ENCODE measurements at places on chromosomes 4 and X.

DNA sequence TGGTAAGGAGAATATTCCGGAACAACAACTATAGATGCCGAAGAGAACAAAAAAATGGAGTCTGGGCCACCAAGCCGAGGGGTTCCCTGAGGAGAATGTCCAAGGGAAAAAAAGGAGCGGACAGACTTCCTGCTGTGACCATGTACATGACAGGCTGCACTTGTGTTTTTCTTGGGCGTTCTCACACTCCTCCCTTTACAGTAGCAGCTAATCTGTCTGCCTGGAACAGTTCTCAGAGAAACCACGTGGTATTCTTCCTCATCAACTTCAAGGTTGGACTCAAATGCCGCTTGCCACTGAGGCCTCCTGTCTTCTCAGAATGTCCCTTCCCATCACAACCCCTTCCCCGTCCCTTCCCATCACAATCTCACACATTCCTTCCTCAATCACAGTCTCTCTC lies 30.8 kb upstream of the MTNR1A start:
- DNase-seq, result no peak

- DNase-seq, result no peak
These were observed 3.3 kb upstream of the BGN start for GRCh38 chrX:153491351-153491914.

GRCh38 chr4:69124941-69125340 lies 28.7 kb downstream of the UGT2B7 start:
- DNase-seq, result no peak

DNA sequence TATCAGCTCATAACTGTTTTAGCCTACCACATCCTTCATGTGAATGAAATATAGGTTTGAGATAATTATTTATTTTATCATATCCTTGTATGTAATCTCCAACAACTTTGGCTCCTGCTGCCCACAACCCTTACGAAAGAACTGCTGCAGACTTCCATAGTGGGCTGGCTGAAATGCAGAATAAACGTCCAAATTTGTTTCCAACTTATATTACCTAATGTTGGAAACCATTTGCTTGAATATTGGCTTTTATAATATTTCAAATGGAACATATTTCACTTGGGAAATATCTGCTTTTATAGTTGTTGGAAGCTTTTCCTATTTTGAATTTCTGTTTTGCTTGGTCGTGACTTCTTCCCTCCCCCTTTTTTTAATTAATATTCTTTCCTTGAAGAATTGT lies 45.0 kb upstream of the ITM2A start:
- no peak for DNase-seq
